Trophoblast cell (in vitro differentiated cells and primary cell): ENCODE measurements at places on chromosomes 11 and 22.

DNA sequence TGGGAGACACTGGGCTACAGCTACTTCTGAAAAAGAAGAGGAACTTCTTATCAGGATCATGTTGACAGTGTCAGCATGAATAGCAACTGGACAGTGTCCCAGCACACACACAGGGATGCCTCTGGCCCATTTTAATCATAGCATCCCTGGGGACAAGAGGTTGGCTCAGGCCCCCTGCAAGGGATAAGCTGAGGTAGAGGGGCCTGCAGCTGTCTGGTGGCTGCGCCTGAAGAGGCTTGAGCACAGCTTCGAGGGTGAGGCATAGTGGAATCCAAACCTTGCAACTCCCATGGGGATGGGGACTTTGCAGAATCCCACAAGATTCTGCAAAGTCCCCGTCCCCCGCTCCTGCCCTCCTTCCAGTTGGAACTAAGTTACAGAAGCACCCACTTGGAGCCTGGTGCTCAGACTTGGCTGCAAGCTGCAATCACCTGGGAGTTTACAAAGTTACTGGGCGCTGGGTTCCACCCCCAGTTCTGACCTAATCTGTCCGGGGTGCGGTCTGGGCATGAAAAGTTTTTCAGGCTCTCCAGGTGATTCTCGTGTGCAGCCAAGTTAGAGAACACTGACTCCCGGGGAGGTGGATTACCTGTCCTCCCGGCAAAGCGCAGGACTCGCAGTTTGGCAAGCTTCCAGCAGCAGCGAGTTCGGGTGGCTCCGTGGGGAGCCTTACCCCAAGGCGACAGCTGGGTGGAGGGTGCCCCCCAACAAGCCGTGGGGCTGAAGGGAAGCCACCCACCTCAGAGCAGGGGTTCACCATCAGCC, 16.0 kb upstream of the LINC01488 start:
- H3K4me3 ChIP-seq: no peak overlapping the region
- no peaks in the 10 kb centered on the region for H3K36me3 ChIP-seq
- no peaks in the 10 kb centered on the region for H3K4me1 ChIP-seq
- no peak overlapping the region for H3K27ac ChIP-seq
- no peak for DNase-seq
- no peaks in the 10 kb centered on the region for H3K27me3 ChIP-seq

- peaks cover 5% of the 10 kb centered on the region for H3K4me1 ChIP-seq
- H3K36me3 ChIP-seq: no peaks in the 10 kb centered on the region
- H3K27me3 ChIP-seq: no peaks in the 10 kb centered on the region
- H3K27ac ChIP-seq: no peak overlapping the region
Observed at GRCh38 chr11:130635937-130636630, 187.6 kb downstream of the ADAMTS15 start.

GRCh38 chr11:131356206-131356605, 14.2 kb upstream of the NTM start:
- H3K27me3 ChIP-seq: no peaks in the 10 kb centered on the region
- H3K4me3 ChIP-seq: no peak overlapping the region

GRCh38 chr11:10309163-10310093, 4.6 kb downstream of the ADM start:
- H3K4me3 ChIP-seq: no peak overlapping the region
- no peaks in the 10 kb centered on the region for H3K27me3 ChIP-seq
- DNase-seq: peak; percentile 81
- peaks cover 5% of the 10 kb centered on the region for H3K4me1 ChIP-seq
- H3K36me3 ChIP-seq: no peaks in the 10 kb centered on the region

DNA sequence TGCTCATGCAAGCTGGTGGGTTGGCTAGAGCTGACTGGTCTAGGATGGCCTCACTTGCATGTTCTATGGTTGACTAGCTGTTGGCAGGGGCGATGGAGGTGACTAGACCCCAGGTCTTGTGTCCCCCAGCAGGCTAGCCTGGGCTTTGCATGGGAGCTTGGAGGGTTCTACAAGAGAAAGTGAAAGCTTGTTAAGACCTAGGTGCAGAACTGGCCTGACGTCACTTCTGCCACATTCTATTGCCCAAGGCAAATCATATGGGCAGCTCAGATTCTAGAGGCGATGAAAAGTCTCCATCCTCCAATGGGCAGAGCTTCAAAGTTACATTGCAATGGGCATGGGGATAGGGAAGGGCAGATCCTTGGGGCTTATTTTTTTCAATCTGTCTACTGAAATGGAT, 170.9 kb downstream of the MIAT start:
- DNase-seq: no peak
- no peak overlapping the region for H3K27ac ChIP-seq
- no peaks in the 10 kb centered on the region for H3K27me3 ChIP-seq
- H3K4me3 ChIP-seq: no peak overlapping the region
- H3K4me1 ChIP-seq: no peaks in the 10 kb centered on the region
- H3K36me3 ChIP-seq: no peaks in the 10 kb centered on the region

GRCh38 chr22:46053563-46054090, 76.7 kb upstream of the WNT7B start:
- no peak overlapping the region for H3K4me3 ChIP-seq
- H3K36me3 ChIP-seq: no peaks in the 10 kb centered on the region
- H3K4me1 ChIP-seq: no peaks in the 10 kb centered on the region
- no peak for DNase-seq
- no peaks in the 10 kb centered on the region for H3K27me3 ChIP-seq
- no peak overlapping the region for H3K27ac ChIP-seq

GRCh38 chr11:118572981-118573550, 857 bp downstream of the ARCN1 start:
- peaks cover 2% of the 10 kb centered on the region for H3K4me1 ChIP-seq
- peak overlapping the region; percentile 86 for H3K27ac ChIP-seq
- no peaks in the 10 kb centered on the region for H3K27me3 ChIP-seq
- peak overlapping the region; percentile 99 for H3K4me3 ChIP-seq
- DNase-seq: peak; percentile 62
- H3K36me3 ChIP-seq: peaks cover 3% of the 10 kb centered on the region

GRCh38 chr11:33263549-33263948, 6.4 kb downstream of the HIPK3 start:
- H3K27me3 ChIP-seq: no peaks in the 10 kb centered on the region
- no peaks in the 10 kb centered on the region for H3K36me3 ChIP-seq
- H3K27ac ChIP-seq: no peak overlapping the region
- H3K4me1 ChIP-seq: peaks cover 5% of the 10 kb centered on the region
- no peak overlapping the region for H3K4me3 ChIP-seq
- DNase-seq: no peak

- no peak for DNase-seq
- no peak overlapping the region for H3K4me3 ChIP-seq
- peaks cover 18% of the 10 kb centered on the region for H3K4me1 ChIP-seq
- H3K27me3 ChIP-seq: no peaks in the 10 kb centered on the region
- H3K36me3 ChIP-seq: no peaks in the 10 kb centered on the region
Observed at GRCh38 chr11:117931331-117931950, 2.2 kb upstream of the TMPRSS13 start.

- H3K27me3 ChIP-seq: no peaks in the 10 kb centered on the region
- H3K36me3 ChIP-seq: no peaks in the 10 kb centered on the region
- no peaks in the 10 kb centered on the region for H3K4me1 ChIP-seq
- DNase-seq: no peak
Observed at GRCh38 chr11:96620464-96621044, 230.7 kb downstream of the JRKL start.
